ENCODE measurements at places on chromosomes 7 and 10.

- DNase-seq, result no peak
Observed at GRCh38 chr10:114876169-114876568, 54.6 kb downstream of the FHIP2A start.

- DNase-seq, result peak; percentile 70
Observed at GRCh38 chr7:33716581-33717477, 188.5 kb upstream of the BMPER start.

GRCh38 chr7:154795014-154795413 lies 207.9 kb downstream of the PAXIP1 start:
- DNase-seq, result no peak

GRCh38 chr7:47517821-47518480 lies 64.0 kb downstream of the TNS3 start:
- no peak for DNase-seq

DNA sequence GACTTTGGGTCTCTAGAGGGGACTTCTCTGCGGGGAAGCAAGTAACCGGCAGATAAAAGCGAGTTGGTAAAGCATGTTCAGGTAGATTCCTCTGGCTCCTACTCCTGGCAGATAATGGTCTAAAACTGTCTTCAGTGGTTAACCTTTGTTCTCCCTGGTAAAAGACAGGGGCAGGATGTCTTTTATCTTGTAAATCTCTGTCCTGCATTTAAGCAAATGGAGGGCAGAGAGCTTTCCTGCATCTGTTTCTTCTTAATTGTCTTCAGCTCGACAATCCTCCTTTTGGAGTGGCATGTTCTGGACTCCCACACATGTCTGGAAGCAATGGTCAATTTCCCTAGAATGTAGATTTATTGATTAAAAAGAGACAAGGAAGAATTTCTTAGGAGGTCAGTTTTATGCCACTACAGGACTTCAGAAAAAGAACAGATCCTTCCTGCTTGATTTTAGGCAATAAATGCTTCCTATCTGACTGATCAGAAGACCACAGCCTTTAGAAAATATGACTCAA lies 16.6 kb downstream of the C7orf33 start:
- no peak for DNase-seq

GRCh38 chr7:138008588-138009349 lies 6.9 kb upstream of the CREB3L2 start:
- peak; percentile 60 for DNase-seq

- peak; percentile 30 for DNase-seq
Observed at GRCh38 chr7:111098011-111098925, 7.3 kb downstream of the LRRN3 start.

- DNase-seq, result no peak
Observed at GRCh38 chr7:50185208-50185607, 92.2 kb upstream of the ZPBP start.

DNA sequence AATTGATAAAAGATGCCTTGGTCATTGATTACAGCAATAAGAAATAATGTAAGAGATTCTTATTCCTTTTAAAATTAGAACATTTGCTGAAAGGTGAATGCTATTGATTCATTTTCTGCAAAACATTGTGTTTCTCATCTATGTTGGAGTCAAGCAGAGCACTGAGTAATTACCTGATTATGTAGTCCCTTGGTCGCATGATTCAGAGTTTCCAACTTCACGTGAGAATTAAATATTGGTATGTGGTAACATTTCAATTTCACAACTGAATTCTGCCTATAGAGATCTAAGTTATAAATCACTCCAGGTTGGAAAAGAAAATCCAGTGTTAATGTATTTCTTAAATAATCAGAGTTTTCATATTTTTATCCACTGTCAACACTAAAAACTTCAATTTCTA lies 701.4 kb downstream of the PHTF2 start:
- DNase-seq, result no peak

- no peak for DNase-seq
Observed at GRCh38 chr10:114899982-114900381, 38.0 kb upstream of the TRUB1 start.

GRCh38 chr7:1919539-1920265 lies 249.6 kb downstream of the ELFN1 start:
- DNase-seq, result no peak

- no peak for DNase-seq
Observed at GRCh38 chr7:21898265-21898930, 47.3 kb downstream of the CDCA7L start.

- DNase-seq, result no peak
Observed at GRCh38 chr7:6652446-6653011, 15.4 kb downstream of the ZNF316 start.

DNA sequence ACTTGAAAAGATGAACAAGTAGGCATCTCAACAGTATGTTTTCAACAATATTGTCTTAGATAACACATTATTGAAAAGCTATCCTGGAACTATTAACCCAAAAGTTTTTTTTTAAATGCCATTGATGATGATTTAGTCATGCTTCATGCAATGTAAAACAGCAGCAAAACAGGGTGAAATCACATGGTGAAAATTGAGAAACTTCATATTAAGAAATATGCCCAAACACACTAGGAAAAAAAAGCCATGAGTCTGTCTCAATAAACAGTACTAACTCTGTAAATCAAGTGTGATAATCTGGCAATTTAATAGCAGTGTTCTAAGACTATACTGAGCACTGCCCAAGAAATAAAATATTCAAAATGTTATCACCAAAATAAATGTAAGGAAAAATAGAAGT lies 613.1 kb downstream of the KCNMA1 start:
- no peak for DNase-seq

DNA sequence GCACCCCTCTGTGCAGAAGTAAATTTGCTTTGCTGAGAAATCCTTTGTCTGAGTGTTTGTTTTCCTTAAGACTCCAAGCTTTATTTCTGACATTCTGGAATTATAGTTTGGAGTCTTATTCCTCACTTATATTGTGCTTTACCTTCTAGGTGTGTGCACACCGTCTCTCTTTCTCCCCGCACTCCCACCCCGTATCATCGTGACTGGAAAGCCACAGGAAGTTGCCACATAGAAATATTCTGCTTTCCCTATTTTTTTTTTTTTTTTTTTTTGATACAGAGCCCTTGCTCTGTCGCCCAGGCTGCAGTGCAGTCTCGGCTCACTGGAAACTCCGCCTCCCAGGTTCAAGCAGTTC lies 109.5 kb downstream of the PHF14 start:
- DNase-seq, result no peak

DNA sequence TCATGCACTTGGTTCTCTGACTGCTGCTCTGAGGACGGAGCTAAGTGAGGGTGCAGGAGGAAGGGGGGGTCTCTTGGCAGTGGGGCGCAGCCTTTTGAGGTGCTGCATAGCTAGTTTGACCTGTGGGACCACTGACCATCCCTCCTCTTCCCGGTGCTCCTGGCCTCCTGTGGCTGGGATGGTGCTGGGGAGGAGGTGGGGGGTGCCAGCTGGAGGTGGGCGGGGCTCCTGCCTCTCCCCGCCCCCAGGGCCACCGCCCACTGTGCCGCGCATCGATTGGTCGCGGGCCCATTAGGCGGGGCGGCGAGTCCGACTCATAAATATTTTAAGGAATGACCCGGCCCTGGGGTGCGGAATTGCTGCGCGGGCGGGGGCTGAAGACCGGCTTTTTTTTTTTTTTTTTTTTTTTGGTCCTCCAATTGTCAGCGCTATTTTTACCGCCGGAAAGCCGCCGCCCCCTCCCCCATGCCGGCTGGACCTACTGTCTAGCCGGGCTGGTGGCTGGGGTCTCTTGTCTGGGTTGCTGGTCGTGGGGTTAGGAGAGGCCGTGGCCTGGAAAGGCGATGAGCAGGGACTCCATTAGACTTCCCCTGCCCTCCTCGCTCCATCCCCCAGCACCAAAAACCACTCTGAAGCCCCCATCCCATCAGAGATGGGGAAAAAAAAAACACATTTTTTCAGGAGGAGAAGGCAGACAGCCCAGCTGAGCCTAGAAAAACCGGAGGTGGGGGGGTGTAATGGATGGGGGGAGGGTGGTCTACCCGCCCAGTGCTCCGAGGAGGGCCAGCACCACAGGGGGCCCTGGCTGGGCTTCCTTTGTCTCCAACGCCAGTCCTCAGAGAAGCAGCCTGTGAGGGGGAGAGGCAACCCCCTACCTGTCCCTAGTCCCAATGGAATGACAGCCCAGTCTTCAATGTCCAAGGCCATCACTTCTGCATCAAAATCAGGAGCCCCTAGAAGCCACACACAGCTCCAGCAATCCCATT lies 6.4 kb downstream of the SH2B2 start:
- no peak for DNase-seq

- no peak for DNase-seq
Observed at GRCh38 chr7:26609532-26609931, 254.9 kb downstream of the SKAP2 start.

DNA sequence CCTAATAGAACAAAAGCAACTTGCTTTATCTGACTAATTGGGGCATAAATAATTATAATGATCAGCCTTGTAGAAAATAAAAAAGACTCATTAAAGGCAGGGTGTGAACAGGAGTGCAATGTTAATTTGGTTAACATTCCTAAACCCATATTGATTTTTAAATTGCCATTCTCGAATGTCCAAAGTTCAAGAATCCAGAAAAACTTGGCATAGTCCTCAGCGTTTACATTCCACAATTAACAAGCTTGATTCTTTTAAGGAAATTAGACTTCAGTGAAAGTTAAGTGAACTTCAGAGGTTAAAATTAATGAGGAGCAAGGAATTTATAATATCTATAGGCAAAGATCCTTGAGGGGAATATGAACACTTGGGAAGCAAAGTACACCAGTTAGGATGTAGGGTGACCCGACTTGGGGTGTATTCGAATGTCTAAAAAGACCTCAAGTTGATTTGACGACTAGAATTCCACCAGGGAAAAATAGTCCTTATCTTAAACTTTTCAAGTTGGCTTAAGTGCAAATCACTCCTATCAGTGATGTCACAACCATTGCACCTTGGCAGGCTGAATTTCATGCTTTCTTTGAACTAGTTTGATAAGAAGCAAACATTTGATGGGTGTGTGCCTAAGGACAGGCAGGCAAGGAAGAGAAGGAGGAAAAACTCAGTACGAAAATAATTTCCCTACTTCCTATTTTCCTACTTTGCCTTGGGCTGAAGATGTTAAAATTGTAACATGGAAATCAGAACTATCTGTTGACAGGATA lies 830.4 kb upstream of the COBL start:
- DNase-seq, result no peak

- no peak for DNase-seq
Observed at GRCh38 chr10:51711519-51711891, 12.1 kb upstream of the CSTF2T start.

DNA sequence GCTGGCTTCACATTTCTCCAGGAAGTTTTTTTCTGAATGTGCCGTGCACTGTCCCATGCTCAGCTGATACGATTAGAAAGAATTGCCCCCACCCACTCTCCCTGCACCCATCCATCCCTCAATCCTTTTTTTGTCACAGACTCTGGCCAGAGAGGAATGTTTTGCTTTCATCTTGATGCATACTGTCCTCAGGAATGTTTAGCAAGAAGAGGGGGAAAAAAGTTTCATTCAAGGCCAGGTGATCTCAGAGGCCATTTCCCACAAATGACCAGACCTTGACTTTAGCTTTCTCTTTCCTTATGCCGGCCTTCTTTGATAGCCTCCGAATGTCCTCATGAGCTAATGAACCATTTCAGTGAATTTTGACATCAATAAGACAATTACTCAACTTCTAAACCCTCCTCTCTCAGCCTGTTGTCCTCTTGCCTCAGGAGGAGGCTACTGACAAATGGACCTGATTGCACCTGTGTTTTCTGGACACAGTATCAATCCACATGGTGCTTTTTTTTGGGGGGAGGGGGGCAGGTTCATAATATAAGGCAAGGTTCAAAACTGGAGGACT lies 105.0 kb upstream of the KLF6 start:
- peak; percentile 55 for DNase-seq

- DNase-seq, result no peak
Observed at GRCh38 chr7:83957333-83957732, 237.3 kb downstream of the SEMA3A start.

DNA sequence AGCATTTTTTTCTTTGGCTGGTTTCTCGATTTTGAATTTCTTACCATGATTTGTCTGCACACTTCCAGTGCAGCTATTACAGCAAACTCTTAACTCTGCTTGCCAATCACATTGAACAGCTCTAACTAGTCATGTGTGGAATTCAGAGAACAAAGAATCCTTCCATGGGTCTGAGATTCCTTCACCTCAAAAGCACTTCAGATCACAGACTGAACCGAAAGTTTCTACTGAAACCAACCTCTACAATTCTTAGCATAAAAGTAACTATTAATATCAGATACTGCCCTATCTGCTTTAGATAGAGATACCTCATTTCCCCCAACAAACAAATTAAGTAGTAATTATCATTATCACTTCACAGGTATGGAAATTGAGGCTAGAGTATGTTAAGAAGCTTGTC lies 56.5 kb upstream of the SP4 start:
- no peak for DNase-seq

GRCh38 chr7:44387389-44387788 lies 62.0 kb upstream of the CAMK2B start:
- DNase-seq, result no peak

GRCh38 chr7:22252936-22253536 lies 103.9 kb downstream of the RAPGEF5 start:
- no peak for DNase-seq

DNA sequence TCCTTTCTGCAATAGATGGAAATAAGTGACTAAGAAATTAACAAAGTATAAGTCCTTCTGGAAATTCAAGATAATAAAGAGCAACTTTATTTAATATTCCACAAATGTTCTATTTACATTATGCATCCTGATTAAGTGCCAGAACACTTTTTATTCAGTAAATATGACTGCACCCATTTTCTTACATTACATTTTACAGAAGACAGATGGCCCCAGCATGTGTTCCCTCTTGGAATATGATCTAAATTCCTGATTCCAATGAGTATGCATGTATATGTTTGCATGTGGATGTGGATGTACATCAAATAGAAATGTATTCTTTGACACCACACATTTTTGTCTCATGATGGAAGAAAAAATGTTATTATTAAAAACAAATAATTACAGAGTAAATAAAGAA lies 628.7 kb upstream of the SEMA3D start:
- DNase-seq, result no peak

DNA sequence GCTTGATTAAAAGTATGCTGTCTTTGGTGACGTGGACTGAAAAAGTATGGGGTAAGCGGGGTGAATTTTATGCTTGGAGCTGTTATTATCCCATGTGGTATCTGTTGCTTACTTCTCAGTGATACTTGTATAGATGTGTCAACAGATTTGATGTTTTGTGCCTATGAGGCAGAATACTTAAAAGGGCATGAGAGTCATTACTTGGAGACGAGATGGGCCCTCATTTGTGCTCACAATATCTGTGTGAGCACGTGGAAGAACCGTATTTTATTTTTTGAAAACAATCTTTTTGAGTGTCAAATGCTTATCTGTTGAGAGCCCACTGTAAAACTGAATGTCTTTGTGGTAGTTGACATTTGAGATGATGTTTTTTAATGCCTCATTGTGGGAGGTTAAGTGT lies 281.9 kb downstream of the EXOC4 start:
- DNase-seq, result no peak

- DNase-seq, result no peak
Observed at GRCh38 chr10:12427276-12427675, 77.9 kb downstream of the CAMK1D start.
